ENCODE measurements at places on chromosomes 16 and 17.

DNA sequence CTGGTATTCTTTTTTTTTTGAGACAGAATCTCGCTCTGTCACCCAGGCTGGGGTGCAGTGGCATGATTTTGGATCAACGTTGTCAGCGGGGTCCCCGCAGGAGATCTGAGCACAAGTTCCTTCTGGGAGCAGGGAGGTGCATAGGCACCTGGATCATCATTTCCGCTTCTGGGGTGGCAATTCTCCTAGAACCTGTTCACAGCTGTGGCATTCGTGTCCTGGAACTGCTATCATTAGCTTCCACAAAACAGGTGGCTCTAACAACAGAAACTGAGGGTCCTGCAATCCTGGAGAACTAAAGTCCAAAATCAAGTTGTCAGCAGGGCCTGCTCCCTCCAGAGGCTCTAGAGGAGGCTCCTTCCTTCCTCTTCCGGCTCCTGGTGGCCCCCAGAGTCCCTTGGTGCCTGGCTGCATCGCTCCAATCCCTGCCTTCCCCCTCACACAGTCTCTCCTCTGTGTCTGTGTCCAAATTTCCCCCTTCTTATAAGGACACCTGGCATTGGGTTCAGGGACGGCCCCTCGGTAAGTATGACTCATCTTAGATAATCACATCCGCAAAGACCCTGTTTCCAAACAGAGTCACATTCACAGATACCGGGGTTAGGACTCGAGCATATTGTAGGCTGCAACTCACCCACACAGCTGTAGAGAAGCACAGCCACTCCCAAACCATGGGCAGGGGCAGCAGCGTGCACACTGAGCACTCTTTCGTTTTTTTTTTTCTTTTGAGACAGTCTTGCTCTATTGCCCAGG lies 43.5 kb upstream of the KLHDC4 start:
- DNase-seq: no peak

- DNase-seq: peak; percentile 42
Measured at GRCh38 chr16:78551487-78552085, 452.1 kb downstream of the WWOX start.

GRCh38 chr16:85913688-85914422 lies 14.9 kb downstream of the IRF8 start:
- DNase-seq: peak; percentile 40

- DNase-seq: no peak
Measured at GRCh38 chr16:14199624-14200023, 128.5 kb downstream of the MRTFB start.

GRCh38 chr16:87924041-87924810 lies 12.1 kb downstream of the CA5A start:
- DNase-seq: peak; percentile 72

- peak; percentile 42 for DNase-seq
Measured at GRCh38 chr16:81401035-81401950, 43.3 kb upstream of the CMIP start.

GRCh38 chr17:47949946-47950345 lies 7.7 kb downstream of the PRR15L start:
- DNase-seq: no peak

DNA sequence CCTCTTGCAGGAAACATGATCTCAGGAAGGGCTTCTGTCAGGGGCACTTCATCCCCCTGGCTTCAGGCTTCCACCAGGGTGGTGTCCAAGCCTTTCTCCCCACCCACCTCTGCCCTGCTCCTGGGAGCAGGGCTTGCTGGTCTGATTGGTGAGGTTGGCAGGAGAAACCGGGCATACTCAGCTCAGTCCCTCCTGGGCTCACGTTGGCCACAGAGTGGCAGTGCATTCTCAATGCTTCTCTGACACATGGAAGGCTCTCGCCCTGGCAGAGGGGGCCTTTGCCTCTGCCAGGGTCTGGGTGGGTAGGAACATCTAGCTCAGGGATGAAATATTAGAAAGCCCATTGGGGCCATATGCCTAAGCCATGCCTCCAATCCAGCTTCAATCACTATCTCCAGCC lies 142.8 kb downstream of the AXIN2 start:
- DNase-seq: no peak

GRCh38 chr16:12276576-12276975 lies 300.0 kb downstream of the SNX29 start:
- DNase-seq: no peak

- no peak for DNase-seq
Measured at GRCh38 chr16:66851166-66851964, 7.2 kb downstream of the CA7 start.

- peak; percentile 56 for DNase-seq
Measured at GRCh38 chr17:56577843-56578204, 15.7 kb upstream of the NOG start.

GRCh38 chr17:47620503-47621245 lies 29.0 kb upstream of the KPNB1 start:
- DNase-seq: no peak

DNA sequence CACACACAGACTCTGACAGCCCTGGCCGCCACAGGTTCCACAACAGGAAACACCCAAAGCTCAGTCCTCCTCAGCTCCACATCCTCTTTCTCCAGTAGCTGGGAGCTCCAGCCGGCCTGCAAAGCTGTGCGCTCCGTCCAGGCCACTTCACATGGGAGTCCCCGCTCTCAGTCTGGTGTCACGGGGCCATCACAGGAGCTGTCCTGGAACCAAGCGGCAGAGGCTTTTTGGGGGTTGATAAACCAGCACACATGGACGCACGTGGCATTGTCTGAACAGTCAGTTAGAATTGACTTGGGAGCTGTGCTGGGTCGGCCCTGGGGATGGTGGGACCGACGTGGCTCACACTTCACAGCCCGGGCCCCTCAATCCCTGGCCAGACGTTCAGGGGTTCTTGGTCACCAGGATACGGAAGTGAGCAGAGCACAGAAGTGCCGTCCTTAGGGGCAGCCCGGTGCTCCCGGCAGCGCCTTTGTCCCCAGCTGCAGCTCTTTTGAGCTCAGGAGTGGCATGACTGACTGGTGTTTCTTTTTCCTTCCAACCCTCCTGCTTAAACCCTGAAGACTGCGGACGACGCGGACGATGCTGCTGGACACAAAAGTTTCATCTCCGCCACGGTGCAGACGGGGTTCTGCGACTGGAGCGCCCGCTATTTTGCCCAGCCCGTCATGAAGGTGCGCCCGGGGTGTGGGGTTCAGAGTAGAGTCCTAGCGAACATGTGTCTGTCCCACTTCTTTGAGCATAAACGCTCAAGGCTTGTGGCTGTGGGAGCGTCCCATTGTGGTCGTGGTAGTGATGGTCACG lies 66.6 kb upstream of the CHMP6 start:
- no peak for DNase-seq

- DNase-seq: peak; percentile 68
Measured at GRCh38 chr16:19879241-19879792, 5.3 kb downstream of the GPRC5B start.

GRCh38 chr17:65062171-65062915 lies 5.8 kb upstream of the GNA13 start:
- peak; percentile 28 for DNase-seq

DNA sequence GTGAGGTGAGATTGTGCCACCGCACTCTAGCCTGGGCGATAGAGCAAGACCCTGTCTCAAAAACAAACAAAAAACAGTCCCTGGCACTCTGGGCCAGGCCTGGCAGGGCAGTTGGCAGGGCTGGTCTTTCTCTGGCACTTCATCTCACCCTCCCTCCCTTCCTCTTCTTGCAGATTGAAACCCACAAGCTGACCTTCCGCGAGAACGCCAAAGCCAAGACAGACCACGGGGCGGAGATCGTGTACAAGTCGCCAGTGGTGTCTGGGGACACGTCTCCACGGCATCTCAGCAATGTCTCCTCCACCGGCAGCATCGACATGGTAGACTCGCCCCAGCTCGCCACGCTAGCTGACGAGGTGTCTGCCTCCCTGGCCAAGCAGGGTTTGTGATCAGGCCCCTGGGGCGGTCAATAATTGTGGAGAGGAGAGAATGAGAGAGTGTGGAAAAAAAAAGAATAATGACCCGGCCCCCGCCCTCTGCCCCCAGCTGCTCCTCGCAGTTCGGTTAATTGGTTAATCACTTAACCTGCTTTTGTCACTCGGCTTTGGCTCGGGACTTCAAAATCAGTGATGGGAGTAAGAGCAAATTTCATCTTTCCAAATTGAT lies 24.8 kb downstream of the STH start:
- peak; percentile 37 for DNase-seq

DNA sequence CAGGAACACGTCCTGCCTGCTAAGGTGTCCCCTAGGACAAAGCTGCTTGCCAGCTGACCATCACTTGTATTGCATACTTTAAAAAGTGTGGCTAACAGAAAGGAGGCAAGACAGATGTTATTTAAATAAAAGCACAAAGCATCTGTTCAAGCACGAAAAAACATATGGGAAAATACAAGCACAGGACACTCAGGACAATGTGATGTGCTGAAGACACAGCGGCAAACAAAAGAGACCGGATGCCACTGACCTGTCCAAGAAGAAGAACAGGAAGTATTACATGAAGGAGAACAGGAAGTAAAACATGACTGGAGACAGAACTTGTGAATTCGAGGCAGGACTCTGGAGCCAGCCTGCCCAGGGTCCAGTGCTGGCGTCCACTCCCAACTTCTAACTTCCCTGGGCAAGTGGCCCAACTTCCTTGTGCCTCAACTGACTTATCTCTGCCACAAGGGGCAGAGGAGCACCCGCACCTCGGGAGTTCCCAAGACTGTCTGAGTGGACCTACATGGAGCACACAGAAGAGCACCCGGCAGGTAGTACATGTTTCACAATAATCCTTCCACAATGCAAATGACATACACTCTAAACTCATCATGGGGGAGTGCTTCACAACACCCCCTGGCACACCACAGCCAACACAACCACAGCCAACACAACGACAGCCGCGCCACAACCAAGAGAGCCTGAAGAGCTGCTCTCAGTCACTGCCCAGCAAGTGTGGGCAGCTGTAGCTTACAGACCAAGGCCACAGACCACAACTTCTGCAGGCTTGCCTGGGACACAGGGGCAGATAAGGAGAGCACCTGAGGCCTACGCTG lies 36.6 kb downstream of the ANKRD11 start:
- no peak for DNase-seq

DNA sequence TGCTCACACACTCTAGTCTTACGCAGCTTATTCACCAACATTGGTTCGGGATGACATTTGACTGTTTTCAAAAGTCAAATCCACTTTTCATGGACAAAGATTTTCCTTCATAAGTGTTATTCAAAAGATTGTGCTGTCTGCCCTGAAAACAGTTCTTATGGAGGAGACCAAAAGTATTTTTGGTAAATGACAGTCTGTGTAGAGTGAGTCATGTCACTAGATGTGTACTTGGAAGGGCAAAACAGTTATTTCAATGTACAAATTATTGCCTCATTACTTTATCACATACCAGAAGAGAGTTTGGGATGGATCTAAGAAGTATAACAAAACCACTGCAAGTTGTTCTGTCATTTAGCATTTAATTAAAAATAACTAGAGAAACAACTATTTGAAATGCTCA lies 265.6 kb downstream of the CDH13 start:
- no peak for DNase-seq

GRCh38 chr17:31339906-31340661 lies 18.7 kb upstream of the EVI2A start:
- DNase-seq: no peak

- DNase-seq: no peak
Measured at GRCh38 chr16:12589676-12590075, 214.0 kb downstream of the CPPED1 start.

GRCh38 chr16:48113471-48113870 lies 42.3 kb downstream of the ABCC12 start:
- DNase-seq: no peak

DNA sequence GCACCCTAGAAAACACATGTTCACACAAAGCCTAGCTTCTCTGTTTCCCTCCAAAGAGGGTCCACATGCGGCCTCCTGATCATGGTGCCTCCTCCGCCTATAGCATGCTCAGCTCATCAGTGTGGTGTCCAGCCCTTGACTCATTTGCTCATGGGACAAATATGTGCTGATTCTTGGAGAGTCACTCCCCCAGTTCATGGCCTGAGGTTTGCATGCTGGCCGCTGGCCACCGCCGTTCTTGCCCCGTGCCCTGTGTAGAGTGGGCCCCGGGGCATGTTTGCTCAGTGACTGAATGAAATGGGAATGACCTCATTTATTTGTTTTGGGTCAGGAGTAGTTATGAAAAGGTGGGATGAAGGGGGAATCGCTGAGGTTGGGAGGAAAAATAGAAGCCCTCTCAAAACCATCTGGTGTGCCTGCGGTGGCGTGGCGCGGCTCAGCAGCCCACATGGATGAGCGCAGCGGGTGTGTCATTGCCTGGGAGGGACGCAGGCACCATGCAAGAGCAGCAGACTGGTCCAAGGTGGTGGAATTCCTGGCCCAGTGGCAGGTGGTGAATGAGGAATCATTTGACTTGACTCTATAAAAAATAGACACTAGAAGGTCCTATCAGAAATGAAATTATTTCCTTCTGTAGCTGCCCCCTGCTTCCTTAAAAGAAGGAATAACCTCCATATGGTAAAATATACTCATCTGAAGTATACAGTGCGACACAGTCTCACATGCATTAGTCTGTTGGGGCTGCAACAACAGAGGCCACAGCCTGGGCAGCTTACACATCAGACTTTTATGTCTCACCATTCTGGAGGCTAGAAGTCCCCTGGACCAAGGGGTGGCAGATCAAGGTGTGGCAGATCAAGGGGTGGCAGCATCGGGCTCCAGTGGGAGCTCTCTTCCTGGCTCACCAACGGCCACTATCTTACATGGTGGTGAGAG lies 31.7 kb downstream of the CRISPLD2 start:
- DNase-seq: no peak

- no peak for DNase-seq
Measured at GRCh38 chr17:81509207-81509971, 3.2 kb downstream of the ACTG1 start.

DNA sequence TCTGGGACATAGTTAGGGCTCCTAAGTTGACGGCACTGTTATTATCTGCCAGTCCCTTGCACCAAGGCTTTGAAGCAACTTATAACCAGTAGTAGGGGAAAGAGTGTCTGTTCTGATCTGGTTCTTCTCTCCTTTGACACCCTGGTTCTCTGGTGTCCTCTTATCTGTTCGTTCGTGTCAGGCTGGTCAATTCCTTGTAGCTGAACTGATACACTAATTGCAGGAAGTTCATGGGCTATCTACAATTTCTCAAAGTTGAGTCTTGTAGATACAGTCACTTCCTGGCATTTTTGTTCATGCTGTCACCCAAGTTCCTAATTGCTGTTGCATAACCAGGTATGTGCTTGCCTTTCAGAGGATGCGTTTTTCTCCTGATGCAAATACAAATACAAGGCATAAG lies 17.3 kb upstream of the MYO1D start:
- DNase-seq: no peak

DNA sequence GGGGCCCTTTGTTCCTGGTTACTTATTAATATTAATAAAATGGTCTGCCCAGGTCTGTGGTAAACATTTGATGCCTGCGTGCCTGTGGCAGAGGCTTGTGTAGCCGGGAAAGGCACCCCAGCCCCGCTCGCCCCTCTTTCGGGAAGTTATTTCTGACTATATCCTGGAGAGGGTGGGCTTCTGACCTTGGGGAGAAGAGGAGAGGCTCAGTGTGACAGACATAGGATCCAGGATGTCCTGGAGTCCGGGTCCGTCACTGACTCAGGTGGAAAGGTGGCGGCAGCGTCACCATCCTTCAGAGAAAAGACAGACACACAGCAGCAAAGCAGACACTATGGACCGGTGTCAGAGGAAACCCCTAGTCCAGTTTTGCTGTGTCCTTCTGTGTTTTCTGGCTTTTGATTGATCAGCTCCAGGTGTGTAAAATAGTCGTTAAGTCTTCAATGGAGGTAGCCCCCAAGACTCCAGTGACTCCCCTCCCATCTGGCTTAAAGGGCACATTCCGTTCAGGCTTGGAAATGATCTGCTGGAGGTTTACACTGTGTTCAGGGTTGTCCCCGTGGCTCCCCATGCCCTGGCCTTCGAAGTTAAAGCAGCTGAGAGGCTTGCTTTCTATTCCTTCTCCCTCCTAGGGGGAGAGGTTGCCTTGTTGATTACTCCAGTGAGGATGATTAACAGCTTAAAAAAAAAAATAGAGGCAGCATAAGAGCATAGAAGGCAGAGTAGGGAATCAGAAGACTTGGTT lies 81.6 kb downstream of the CCDC182 start:
- DNase-seq: no peak

Measured in eye (tissue), 1 donor.